ENCODE measurements at places on chromosomes 13 and 19. TPM values are rescaled to one million over a fixed set of nuclear protein-coding genes. Genes with fewer than 3 reads are reported as not detected.

DNA sequence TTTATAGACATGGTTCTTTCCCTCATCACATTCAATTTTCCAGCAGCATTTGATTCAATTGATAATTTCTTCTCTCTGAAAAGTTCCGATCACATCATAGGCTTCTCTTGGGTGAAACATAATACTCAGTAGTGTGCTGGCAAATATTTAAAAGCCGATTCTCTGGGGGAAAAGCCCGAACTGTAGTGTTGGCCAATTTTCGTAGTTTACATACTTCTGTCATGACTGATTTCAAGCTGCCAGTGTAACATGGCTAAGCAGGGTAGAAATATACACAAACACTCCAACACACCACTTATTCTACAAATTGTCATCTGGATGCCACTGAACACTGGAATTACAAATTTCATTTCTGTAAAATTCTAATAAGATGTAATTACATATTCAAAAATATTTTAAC is 56.1 kb upstream of the FREM2 start:
- no peak for DNase-seq

DNA sequence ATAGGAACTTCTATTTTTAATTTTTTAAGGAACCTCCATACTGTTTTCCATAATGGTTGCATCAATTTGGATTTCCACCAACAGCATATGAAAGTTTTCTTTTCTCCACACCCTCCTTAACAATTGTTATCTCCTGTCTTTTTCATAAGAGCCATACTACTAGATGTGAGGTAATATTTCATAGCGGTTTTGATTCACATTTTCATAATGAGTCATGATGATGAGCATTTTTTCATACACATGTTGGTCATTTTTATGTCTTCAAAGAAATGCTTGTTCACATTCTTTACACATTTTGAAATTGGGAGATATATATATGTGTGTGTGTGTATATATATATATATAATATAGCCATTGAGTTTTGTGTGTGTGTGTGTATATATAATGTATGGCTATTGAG is 420.3 kb upstream of the PCDH9 start:
- DNase-seq: no peak

DNA sequence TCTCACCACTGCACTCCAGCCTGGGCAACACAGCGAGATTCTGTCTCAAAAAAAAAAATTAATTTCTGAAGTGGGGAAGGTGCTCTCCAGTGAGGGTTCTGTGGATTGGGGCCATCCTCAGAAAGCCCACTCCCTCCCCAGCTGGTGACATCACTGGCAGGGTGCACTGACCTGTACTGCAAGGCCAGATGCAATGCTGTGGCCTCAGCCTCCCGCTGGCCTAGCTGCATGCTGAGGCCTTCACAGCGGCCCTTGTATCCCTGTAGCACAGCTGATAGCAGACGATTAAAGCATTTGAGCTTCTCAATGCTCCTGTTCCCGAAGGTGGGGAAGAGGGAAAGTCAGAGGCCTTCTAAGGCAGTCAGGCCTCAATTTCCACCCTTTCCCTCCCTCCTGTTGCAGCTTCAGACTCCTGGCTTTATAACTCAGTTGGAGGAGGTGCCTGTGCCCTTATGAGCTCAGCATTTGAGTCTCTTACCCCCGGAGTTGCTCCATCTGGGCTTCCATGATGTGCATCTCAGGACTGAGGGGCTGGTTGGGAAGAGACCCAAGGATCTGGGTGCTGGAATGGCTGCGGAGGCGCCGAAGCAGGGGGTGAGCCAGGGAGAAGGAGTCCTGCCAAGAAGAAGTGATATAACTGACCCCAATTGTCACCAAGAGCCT is 5.3 kb downstream of the USHBP1 start:
- DNase-seq: no peak

DNA sequence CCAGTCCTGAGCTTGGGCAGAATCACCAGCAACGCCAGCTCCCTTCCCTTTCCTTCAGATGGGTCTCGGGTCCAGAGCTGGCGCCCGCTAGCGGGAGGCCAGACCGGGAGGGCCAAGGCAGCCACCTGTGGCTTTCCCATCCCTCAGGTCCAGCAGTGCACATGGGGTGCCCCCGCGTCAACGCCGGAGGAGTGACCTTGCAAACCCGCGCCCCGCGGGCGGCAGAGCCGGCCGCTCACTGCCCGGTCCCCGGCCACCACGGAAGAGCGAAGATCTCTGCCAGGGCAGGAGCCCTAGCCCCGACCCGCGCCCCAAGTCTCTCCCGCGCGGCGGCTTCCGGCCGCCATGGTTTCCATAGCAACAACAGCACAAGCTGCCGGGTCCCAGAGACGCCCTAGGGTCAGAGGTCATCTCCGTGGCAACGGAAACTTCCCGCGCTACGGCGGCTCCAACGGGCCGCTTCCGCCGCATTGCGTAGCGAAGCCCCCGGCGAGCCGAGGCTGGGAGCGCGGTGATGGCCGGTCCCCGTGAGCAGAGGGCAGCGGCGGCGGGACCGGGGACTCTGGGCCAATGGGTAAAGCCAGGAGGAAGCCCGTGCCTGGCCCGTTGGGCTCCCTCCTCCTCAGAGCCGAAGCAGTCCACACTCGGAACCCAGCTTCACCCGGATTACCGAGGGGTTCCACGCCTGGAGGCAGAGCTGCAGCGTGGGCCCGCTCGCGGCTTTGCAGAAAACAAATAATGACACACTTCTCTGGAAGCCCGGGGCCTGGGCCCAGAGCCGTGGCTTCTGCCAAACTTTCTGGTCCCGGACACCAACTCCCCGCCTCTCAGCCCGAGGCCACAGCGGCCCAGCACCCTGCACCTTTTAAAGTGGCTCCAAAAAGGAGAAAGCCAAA is 7.4 kb downstream of the FGF14 start:
- DNase-seq: peak; percentile 95

GRCh38 chr19:18000915-18001776 is 6.8 kb upstream of the ARRDC2 start:
- DNase-seq: peak; percentile 96

DNA sequence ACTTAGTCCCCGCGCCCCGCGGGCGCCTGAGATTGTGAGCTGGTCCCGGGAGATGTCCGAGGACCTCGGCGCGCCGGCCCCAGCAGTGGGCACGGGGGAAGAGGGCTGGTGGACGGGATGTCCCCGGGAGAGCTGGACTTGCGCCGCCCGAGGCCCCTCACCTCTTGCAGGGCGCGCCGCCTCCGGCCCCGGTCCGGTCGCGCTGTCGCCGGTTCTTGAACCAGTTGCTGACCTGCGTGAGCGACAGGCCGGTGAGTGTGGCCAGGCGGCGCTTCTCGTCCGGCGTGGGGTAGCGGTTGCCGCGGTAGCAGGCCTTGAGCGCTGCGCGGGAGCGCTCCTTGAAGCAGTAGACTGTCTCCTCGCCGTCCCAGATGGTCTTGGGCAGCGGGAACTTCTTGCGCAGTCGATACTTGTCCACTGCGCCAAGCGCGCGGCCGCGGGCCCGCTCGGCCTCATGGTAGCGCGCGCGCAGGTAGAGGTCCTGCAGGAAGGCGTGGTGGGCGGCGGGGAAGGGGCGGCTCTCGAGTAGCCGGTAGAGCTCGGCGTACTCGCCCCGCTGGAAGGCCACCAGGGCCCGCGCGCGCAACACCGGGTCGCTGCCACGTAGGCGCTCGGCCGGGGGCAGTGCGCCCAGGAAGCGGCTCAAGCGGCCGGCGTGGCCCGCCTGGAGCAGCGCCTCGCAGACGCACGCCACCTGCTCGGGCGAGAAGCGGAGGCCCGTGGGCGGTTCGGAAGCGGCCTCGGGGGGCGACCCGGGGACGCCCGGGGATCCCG is 984 bp downstream of the SIX5 start:
- peak; percentile 57 for DNase-seq

DNA sequence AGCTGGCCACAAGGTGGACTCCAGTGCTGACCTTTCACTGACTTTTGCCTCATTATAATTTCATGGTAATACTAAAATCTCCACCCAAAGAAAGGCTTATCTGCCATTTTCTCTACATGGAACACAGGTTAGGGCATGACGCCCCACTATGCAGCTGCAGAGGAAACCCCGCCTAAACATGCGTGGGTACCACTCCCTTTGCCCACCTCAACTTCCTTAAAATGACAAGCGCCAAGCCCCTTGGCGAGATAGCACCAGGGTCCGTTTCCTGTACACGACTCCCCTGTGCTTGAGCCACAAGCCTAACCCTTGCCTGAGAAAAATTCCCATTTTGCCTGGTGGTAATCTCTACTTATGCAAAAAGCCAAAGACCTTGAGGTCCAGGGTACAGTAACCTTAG is 36.0 kb upstream of the PABPC3 start:
- DNase-seq: no peak

DNA sequence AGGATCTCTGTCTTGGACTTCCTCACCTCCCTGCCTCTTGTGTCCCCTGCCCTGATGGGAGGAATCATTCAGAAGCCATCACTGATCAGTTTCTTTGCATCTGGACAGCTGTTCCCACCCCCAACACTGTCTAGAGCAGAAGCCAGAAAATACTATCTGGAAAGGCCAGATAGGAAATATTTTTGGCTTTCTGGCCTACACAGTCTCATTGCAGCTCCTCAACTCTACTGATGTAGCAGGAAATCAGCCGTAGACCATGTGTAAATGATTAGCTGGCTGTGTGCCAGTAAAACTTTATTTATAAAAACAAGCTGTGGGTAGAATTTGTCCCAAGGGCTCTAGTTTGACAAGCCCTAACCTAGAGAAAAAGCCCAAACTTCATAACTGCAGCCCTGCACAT is 5.6 kb downstream of the SIGLEC7 start:
- no peak for DNase-seq

DNA sequence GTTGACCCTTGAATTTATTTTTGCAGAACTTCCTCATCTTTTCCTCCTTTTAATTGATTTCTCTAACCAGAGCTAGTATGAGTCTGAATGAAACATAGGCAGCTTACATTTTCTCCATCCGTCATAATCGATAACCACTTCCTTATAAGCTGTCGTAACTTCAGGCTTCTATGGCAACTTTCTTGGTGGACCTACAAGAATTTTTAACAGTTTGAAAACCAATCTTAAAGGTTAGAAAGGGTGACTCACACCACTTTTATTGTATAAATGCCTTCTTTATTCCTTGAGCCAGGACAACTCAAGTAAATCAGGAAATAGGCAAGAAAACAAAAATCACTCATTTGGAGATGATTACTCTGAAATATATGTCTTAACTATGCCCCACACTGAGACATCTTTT is 105.7 kb upstream of the KL start:
- DNase-seq: no peak

- no peak for DNase-seq
These were observed 4.2 kb upstream of the PDX1 start for GRCh38 chr13:27915301-27916207.

DNA sequence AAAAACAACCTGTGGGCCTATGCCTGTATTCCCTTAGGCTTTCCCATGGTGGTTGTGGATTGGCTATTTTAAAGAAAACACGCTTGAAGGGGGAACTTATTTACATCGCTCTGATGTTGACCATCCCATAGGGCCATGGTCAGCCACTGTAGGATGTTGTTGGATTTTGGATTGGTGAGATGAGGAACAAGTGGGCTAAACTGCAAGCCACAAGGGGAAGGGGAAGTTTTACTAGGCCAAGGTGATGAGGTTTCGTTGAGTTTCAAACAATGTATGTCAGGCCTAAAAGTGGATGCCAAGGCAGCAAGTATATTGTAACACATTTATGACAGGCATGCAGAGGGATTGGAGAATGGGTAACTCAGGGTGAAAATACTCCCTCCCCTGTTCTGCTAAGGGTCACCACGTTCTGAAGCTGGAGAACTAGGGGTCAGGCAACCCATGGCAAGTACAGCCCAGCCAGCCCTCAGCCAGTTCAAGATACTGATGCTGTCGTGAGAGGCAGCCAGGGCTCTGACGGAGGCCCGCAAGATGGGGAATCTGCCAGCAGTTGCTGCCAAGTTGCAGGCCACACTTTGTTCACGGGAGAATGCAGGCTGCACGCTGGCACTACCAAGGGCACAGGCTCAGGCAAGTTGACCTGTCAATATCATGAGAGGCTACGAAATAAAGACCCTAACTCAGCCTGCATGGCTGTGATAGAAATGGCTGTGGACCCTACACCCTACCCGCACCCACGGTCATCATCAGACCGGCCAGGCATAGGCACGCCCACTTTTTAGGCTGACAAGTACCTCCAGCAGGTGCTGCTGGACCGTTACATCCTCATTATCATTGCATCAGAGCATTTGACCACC is 11.1 kb downstream of the IRGC start:
- no peak for DNase-seq

Gene PARP4
- total RNA-seq: 20.9 TPM

Gene CD33
- total RNA-seq: 0.24 TPM

Gene SPACA4
- not detected for total RNA-seq

Gene FRY
- 0.52 TPM for total RNA-seq

Gene LRRC4B
- total RNA-seq: not detected

Gene SRRM5
- total RNA-seq: 0.54 TPM

Gene PNMA8B
- total RNA-seq: 0.21 TPM

Gene ZNF729
- total RNA-seq: not detected
